ENCODE measurements at places on chromosomes 16 and 17.

GRCh38 chr16:74862743-74863244 lies 88.2 kb upstream of the FA2H start:
- DNase-seq = peak; percentile 80

DNA sequence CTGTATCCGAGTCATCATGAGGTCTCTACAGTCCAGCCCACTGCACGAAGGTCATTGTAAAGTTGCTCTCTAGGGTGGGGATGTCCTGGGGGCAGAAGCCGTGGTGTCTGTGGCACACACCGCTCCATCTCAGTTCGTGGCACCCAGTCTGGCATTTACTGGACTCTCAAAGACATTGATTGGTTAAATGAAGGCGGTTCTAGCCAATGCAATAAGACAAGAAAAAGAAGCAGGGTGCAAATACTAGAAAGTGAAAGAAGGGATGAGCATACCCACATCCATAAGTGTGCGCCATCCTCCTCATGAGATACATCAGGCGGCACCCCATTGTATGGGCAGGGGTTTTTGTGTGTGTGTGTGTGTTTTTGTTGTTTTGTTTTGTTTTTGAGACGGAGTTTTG lies 10.7 kb upstream of the ATP2A3 start:
- no peak for DNase-seq

DNA sequence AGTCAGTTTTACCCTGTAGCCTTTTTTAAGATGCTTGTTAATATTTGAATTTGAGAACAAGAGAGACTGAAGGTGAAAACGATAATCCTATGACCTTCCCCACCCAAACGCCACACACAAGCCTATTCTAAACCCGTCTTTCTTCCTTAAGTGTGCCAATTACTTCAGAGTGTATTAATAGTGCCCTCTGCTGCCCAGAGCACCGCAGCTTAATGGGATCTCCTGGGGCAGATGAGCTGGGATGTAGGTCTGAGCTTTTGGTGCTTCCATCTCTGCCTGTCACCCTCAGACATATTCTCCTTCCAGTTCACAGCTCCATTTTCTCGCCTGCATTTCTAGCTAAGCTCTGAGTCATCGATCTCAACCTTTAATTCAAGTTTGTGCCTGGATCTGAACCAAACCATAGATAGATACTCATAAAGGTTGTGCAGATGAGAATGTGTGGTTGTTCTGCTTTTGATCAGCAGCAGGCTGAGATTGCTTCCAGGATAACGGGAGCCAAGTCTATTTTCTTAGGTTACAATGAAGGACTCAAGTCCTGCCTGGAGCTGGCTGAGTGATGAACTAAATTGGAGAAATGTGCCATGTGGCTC lies 46.4 kb upstream of the CDH13 start:
- DNase-seq = peak; percentile 37

GRCh38 chr16:64983963-64984362 lies 137.9 kb downstream of the CDH11 start:
- peak; percentile 2 for DNase-seq
